ENCODE measurements at places on chromosomes 2 and 18.

- DNase-seq, result no peak
Observed at GRCh38 chr18:43720041-43720440, 442.8 kb upstream of the SYT4 start.

DNA sequence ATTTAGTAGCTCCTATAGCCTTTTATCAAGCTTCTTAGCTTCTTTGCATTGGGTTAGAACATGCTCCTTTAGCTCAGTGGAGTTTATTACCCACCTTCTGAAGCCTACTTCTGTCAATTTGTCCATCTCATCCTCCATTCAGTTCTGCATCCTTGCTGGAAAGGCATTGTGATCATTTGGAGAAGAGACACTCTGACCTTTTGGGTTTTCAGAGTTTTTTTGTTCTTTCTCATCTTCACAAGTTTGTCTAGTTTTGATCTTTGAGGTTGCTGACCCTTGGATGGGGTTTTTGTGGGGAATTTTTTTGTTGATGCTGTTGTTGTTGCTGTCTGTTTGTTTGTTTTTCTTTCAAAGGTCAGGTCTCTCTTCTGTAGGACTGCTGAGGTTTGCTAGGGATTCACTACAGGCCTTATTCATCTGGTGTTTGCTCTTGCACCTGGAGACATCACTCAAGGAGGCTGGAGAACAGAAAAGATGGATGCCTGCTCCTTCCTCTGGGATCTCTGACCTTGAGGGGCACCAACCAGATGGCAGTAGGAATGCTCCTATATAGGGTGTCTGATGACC, 13.9 kb upstream of the TANK start:
- no peak for DNase-seq

DNA sequence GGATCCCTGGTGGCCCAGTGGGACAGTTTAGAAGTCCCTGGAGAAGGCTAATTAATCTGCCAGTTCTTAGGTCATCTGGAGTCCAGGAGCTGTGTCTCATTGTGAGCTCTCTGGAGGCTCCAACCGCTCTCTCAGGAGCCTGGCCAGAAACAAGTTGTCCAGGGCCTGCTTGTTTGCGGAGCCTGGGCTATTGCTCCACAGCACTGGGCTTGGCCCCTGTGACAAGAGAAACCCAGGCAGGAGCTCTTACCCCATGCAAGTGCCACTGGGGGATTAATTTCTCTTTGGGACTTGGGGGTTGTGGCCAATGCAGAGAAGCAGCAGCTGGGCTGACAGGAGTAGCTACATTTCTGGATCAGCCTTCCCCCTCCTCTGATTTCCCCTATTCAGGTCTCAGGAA, 24.5 kb upstream of the TNP1 start:
- DNase-seq, result no peak

DNA sequence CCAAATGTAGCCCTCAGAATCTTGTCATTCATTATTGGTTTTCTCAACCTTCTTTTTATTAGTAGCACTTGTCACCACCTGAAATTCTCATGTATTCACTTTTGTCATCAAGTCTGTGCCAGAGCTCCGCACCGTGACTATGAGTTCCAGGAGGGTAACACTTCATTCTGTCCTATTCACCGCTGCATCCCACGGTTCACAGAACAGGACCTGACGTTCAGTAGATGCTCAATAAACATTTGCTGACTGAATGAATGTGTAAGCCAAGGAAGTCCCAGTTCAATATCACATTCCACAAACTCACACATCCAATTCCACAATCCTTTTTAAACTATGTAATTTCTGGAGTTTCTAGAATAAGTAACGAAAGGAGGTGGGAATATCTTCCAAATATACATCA, 65.5 kb downstream of the MOGAT1 start:
- DNase-seq, result no peak

DNA sequence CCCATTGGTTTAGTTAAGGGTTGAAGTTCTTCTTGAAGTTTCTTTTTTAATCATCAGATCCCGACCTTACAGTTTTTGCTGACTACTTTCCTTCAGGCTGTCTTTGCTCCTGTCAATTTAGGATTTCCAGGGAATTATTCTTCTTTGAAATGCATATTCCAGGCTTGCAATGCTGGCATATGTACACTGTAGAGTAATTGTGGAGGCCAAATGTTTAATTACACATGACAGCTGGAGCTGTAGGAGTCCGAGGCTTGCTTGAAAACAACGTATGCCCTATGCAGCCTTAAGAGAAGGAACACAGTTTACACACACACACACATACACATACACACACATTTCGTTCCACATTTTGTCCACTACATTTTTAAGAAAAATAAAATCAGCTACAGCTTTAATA, 602.3 kb downstream of the TMEM182 start:
- DNase-seq, result no peak
